Left lobe of liver (tissue), 2 donors: ENCODE measurements at places on chromosomes 6 and 20. TPM values are rescaled to one million over a fixed set of nuclear protein-coding genes. Genes with fewer than 3 reads are reported as not detected.

BPI gene
- 0.48 TPM for total RNA-seq

COL19A1 gene
- total RNA-seq: 0.10 TPM

PXMP4 gene
- 15.4 TPM for total RNA-seq

TNXB gene
- total RNA-seq: 13.7 TPM

SLC22A16 gene
- not detected for total RNA-seq

DLK2 gene
- total RNA-seq: not detected

CASS4 gene
- 0.93 TPM for total RNA-seq

C6orf163 gene
- 1.2 TPM for total RNA-seq

PTK6 gene
- 12.0 TPM for total RNA-seq

PRSS16 gene
- 0.08 TPM for total RNA-seq

OR2H2 gene
- not detected for total RNA-seq

E2F1 gene
- 0.60 TPM for total RNA-seq

TAGAP gene
- total RNA-seq: 0.45 TPM
